ENCODE measurements at places on chromosomes 11 and 22.

DNA sequence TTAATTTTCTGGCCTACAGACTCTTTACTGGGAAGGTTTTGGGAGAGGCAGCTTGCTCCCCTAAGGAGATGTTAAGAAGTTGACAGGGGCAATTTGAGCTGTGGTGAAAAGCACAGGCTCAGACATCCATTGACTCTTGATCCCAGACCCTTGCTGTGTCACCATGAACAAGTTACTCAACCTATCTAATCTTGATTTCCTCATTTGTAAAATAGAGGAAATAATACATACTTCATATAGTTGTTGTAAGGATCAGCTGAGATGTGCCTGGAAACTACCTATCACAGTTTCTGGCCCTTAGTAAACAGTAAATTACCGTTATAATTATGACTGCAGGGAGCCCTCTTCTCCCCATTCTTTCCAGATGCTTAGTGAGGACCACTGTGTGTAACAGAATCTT lies 16.6 kb upstream of the SCGB1D4 start:
- DNase-seq = no peak

- DNase-seq = no peak
Measured at GRCh38 chr22:45227645-45228400, 12.9 kb downstream of the KIAA0930 start.

- DNase-seq = no peak
Measured at GRCh38 chr11:8231979-8232378, 31.7 kb downstream of the LMO1 start.

GRCh38 chr11:61637277-61637676 lies 42.9 kb upstream of the DAGLA start:
- no peak for DNase-seq

- no peak for DNase-seq
Measured at GRCh38 chr11:107598225-107599139, 7.5 kb downstream of the ELMOD1 start.
